ENCODE measurements at places on chromosomes 2 and 18. TPM values are rescaled to one million over a fixed set of nuclear protein-coding genes. Genes with fewer than 3 reads are reported as not detected.

GRCh38 chr2:169136885-169137534 lies 67.6 kb downstream of the DHRS9 start:
- DNase-seq = no peak

- no peak for DNase-seq
Measured at GRCh38 chr2:176455816-176456291, 186.6 kb downstream of the MTX2 start.

DNA sequence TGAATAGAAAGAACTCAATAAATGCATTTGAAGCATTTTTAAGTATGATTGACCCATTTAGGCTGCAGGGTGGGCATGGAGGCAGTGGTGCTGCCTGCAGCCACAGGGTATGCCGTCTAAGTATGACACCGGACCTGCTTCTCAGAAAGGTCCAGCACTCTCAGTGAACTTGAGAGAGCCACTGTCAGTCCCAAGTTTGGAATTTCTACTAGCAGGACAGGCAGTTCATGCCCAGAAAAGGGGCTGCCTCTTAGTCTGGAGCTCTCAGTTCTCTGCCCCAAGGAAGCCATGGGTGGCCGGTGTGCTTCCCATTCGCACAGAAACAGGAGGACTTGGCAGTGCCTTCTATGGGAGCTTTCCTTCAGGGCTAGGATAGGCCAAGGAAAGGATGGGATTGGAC lies 24.0 kb upstream of the MYCN start:
- no peak for DNase-seq

GRCh38 chr2:164667566-164667965 lies 46.3 kb upstream of the GRB14 start:
- no peak for DNase-seq

GRCh38 chr2:137357634-137358033 lies 592.3 kb downstream of the THSD7B start:
- DNase-seq = no peak

GRCh38 chr2:131646669-131647297 lies 119.1 kb downstream of the CCDC74A start:
- no peak for DNase-seq

GRCh38 chr2:185947722-185948121 lies 209.1 kb downstream of the FSIP2 start:
- DNase-seq = no peak

GRCh38 chr2:79980816-79981215 lies 323.7 kb downstream of the LRRTM1 start:
- DNase-seq = no peak

DNA sequence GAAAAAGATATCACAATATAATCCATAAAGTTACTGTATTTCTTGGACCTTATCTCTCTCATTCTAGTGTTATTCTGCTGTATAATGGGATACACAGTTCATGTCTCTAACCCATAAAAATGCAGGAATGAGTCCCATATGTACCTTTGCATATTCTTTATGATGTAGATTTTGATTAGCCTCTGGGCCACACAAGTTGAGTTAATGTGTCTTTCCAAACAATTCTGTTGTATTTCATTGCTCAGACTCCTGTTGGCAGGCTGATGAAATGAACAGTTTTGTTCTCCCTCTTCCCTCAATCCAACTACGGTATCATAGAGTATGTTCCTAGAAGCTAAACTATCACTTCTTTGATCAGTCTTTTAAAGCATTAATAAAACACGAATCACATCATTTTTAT lies 113.2 kb upstream of the SATB2 start:
- no peak for DNase-seq

GRCh38 chr2:127638361-127639110 lies 7.4 kb upstream of the GPR17 start:
- no peak for DNase-seq

GRCh38 chr2:12479065-12479601 lies 237.6 kb upstream of the TRIB2 start:
- DNase-seq = no peak

DNA sequence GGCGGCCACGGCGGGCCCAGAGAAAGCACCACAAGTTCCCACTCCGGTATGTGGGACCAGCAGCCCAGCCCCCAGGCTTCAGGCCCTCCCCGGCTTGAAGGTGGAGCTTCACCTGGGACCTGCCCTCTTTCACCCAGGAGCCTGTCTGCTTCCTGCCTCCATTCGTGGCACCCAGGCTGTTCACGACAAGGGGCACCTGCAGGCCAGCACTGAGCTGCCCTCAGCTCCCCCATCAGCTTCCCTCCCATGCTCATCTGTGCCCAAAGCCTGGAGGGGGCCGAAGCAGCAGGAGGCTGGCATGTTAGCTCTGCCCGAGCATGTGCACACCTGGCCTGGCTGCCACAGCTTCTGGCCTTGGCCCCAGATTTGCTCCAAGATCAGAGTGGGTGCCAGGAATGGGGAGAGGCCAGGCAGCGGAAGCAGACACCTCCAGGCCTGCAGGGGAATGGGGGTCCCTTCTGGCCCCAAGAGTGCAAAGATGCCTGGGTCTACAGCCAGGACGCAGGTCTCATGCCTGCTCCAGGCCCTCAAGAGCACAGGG lies 312.4 kb upstream of the SYT4 start:
- no peak for DNase-seq

DNA sequence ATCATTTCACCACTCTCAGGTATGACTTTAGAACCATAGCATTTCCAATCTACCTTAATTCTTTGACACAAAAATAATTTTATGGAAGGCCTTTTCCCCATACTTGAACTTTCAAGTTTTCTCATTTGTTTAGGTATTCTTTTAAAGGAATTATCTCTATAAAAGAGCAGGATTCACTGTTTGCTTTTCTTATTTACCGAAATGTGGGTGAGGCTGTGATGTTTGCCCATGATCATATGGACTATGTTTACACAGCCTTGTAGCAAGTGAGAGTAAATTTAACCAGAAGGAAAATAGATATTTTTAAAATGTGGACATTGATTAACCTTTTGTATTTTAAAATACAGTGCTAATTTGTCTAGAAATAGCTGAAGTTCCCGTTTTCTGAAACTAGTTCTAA lies 26.3 kb downstream of the CAB39 start:
- no peak for DNase-seq

GRCh38 chr2:63842149-63843061 lies 709 bp downstream of the UGP2 start:
- no peak for DNase-seq

- no peak for DNase-seq
Measured at GRCh38 chr2:233489666-233490065, 76.9 kb downstream of the USP40 start.

GRCh38 chr2:120206022-120206581 lies 17.1 kb downstream of the TMEM185B start:
- DNase-seq = no peak

DNA sequence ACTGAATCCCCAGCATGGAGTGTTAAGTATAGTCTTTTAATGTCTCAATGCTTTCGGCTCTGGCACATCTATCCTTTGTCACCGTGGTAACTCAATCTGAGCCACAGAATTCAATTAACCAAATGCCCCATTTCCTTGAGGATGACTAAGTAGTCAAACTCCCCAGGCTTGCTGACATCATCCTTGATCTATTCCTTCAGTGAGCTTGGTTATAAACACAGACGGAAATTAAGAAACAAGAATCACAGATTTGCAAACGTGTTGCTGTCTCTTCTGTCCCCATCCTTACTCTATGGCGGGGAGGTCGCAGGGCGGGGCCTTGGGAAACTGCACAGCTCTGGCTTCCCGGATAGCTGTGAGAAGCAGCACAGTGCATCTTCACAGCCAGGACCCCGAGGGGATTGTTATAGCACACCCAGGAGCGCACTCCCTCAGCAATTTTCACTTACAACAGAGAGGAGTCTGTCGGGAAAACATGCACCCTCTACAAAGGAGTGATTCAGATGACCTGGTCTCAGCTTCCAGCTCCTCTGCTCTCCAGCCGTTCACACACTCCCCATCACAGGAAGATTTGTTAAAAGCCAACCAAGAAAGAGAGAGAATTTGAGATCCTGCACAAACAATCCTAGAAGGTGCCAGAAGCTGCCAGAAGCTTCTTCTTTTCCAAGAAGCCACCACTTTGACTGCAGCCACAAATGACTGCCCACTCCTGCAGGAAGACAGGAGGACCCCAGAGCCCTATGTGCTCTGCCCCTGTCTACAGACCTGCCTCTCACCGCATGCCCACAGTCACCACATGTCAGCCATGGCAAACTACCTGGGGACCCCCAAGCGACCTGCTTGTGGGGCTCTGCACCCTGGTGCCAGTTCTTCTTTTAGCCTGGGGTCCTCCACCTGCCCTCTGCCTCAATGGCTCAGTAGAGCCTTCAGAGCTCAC lies 44.9 kb upstream of the YWHAQ start:
- DNase-seq = no peak

- DNase-seq = no peak
Measured at GRCh38 chr2:208984376-208985090, 439.3 kb upstream of the MAP2 start.

- no peak for DNase-seq
Measured at GRCh38 chr2:174835797-174836255, 71.6 kb upstream of the CHRNA1 start.

GRCh38 chr2:123890148-123890547 lies 134.9 kb upstream of the CNTNAP5 start:
- DNase-seq = no peak

- no peak for DNase-seq
Measured at GRCh38 chr2:69764286-69765095, 22.6 kb downstream of the ANXA4 start.

GRCh38 chr18:63342206-63342605 lies 22.6 kb upstream of the BCL2 start:
- DNase-seq = no peak

- DNase-seq = no peak
Measured at GRCh38 chr2:101306410-101306809, 2.1 kb downstream of the RNF149 start.

DNA sequence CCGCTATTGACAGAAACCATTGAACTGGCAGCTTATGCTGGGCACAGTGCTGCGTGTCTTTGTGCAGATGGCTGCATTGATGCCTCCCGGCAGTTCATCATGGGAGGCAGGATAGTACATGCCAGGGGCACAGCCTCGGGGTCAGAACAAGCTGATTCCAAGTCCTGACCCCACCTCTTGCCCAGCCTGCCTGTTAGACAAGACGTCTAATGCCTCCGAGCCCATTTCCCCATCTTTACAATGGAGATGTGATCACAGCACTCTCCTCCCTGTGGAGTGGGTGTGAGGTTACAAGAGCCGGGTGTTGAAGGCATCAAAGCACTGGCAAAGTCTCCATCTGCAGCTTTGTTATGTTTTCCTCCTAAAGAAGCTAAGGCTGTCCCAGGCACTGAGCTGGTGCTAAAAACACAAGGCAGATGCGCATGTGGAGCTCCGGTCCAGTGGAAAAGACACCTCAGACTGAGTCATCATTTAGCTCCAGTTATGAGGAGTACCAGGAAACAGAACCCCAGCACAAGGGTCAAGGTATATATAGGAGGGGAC lies 125.7 kb upstream of the EPAS1 start:
- no peak for DNase-seq

GRCh38 chr2:59936048-59936447 lies 617.4 kb downstream of the BCL11A start:
- DNase-seq = no peak

- no peak for DNase-seq
Measured at GRCh38 chr2:46385786-46386577, 88.8 kb downstream of the EPAS1 start.

GRCh38 chr2:45583977-45584376 lies 27.1 kb downstream of the SRBD1 start:
- DNase-seq = no peak

DNA sequence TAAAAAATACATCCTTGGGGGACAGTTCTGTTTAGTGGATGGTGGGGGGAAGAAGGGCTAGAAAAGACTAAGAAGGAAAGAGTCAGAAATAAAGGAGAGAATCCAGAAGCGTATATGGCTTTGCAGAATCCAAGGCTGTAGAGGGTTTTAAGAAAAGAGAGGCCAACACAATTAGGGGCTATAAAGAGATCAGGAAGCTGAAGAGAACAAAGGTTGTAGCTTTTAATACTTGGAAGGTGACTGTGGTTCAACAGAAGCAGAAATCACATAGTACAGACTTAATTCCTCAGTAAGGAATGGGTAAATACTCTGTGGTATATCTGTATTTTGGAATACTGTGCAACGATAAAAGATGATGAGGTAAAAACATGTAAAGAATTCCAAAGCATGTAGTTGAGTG lies 286.4 kb downstream of the AGPS start:
- DNase-seq = no peak

Gene HAAO
- total RNA-seq = 33.7 TPM

Gene SULT1C4
- not detected for total RNA-seq

Gene TACR1
- 6.0 TPM for total RNA-seq

Gene RGPD4
- not detected for total RNA-seq

Gene ACVR1C
- total RNA-seq = 0.41 TPM

Gene TMEM169
- not detected for total RNA-seq

Gene ZNF532
- total RNA-seq = 133 TPM

Gene TBC1D8
- 47.4 TPM for total RNA-seq

Gene ITGB6
- not detected for total RNA-seq

Gene TTC31
- total RNA-seq = 38.9 TPM

Gene MAP2
- 68.8 TPM for total RNA-seq

Gene SIGLEC15
- 0.54 TPM for total RNA-seq

Gene IGFBP5
- 482 TPM for total RNA-seq

Gene DLGAP1
- total RNA-seq = 7.3 TPM

Gene NGEF
- total RNA-seq = 0.81 TPM

Gene GRP
- total RNA-seq = not detected

Gene PLCD4
- total RNA-seq = 1.6 TPM

Gene POTEE
- not detected for total RNA-seq

Gene ABCG5
- total RNA-seq = not detected

Gene CCDC68
- total RNA-seq = 18.4 TPM

Gene FAM237A
- total RNA-seq = not detected

Gene TTC21B
- 23.7 TPM for total RNA-seq

Measured in thoracic aorta (tissue), 2 donors.